ENCODE measurements at places on chromosomes 6 and 20.

GRCh38 chr20:53129563-53129962, 157.4 kb downstream of the TSHZ2 start:
- no peak for DNase-seq

DNA sequence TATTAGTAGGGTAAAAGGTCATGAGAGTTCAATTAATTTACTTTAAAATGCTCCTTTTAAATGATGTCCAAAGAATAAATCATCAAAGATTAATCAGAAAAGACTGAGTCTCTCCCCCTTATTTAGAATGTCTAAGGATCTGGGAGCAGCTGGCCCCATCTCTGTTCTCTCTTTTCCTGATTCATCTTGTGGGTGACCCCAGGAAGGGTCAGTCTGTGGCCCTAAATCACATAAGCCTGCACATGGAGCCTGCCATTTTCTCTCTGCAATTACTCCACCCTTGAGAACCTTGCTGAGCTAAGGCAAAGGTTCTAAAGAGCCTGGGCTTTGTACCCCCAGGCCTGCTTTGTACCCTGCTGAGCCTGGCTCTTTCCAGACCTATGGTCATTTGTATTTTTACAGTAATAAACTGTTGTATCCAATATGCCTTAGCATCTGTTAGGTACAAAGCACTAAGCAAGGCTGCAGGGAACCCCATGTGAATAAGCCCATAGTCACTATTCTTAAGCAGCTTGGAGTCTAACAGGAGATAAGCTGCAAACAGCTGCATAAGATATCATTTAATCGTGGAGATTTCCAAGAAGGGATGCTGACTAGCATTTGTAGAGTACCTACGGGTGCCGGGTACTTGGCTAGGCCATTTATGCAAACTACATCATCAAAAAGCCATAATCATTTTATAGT, 431.0 kb upstream of the MARCKS start:
- no peak for DNase-seq

DNA sequence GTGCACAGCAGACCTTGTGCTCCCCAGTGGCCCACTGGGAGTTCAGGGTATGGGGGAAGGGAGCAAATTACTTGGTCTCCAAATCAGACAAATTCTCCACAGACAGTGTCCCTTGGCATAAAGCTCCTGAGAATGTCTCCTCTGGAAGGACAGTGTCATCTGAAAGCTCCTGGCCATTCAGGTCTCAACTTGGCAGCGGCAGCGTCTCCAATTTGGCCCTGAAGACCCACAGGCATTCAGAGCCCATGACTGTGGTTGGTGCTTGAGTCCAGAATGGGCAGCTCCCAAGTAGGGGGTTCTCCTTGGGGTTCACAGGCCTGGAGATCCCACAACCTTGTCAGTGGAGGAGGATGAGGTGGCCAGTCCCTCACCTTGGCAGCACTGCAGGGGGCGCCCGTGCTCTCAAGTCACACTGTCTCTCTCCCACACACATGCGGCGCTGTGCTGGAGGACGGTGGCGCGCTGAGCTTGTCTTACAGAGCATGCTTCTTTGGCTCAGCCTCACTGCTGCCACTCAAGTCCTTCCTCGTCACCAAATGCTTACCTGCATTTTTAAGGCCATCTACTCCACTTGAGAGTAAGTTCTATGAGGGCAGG, 20.7 kb downstream of the DYNLRB1 start:
- DNase-seq = no peak

DNA sequence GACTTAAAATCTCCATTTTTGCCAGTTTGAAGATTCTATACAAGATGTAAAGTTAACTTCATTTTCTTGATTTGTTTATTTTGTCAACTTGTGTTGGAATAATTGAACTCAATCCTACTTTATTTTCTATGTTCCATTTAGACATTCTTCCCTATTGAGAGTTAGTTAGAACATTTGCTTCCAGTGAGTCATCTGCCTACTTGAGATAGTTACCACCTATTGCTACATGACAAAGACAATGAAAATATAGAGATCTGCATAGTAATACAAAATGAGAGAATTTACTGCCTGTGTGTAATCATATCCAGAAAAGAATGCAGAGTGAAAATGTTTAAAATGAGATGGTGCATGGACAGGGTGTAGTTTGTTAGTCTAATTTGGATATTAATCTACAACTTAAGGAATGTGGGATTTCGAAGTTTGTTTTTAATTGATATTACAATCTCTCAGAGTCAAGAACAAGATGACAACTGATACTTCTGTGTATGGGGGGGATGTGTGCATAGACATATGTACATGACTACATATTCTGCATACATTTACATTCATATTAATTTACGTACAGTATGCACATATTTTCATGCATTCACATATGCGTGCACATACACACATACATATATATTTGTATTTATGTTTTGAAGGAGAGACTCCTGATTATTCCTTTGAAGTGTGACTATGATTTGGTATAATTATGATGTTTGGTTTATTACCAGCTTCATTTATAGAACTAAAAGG, 420.1 kb downstream of the NKAIN2 start:
- no peak for DNase-seq

GRCh38 chr6:45933855-45934254, 81.8 kb downstream of the CLIC5 start:
- no peak for DNase-seq

DNA sequence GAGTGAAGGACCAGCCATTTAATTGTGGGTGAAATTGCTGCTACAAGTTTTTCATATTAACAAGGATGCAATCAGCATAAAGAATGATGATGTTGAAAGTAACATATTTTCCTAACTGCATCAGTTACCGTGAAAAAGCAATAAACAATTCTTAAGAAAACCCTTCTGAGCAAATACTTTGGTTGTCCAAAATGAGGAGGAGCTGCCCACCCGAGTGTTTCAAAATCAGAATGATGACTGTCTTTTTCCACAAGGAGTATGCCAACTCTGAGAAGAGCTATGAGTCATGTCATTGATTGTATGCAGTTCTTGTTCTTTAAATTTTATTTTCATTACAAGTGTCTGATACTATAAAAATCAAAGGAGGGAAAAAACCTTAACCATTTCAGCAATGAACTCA, 470.5 kb downstream of the COL12A1 start:
- DNase-seq = no peak

- no peak for DNase-seq
These were observed 733.9 kb downstream of the CBLN4 start for GRCh38 chr20:55271371-55271770.

GRCh38 chr6:34393191-34393965, 909 bp upstream of the NUDT3 start:
- DNase-seq = no peak

DNA sequence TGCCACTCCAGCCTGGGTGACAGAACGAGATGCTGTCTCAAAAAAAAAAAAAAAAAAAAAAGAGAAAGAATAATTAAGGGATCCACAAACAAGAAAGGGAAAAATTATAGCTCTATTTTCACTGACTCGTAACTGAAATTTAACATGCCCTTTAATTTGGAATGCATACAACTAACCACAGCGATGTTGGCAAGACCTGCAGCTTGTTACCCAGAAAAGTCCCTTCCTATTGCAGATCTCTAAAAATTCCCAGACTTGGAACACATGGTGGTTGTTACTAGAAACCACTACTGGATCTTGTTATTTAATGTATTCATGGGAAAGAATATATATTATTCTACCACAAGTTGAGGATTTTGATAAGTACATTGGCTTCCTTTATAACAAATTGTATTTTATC, 27.8 kb upstream of the SMIM28 start:
- DNase-seq = no peak
